ENCODE measurements at places on chromosomes 5 and 9.

DNA sequence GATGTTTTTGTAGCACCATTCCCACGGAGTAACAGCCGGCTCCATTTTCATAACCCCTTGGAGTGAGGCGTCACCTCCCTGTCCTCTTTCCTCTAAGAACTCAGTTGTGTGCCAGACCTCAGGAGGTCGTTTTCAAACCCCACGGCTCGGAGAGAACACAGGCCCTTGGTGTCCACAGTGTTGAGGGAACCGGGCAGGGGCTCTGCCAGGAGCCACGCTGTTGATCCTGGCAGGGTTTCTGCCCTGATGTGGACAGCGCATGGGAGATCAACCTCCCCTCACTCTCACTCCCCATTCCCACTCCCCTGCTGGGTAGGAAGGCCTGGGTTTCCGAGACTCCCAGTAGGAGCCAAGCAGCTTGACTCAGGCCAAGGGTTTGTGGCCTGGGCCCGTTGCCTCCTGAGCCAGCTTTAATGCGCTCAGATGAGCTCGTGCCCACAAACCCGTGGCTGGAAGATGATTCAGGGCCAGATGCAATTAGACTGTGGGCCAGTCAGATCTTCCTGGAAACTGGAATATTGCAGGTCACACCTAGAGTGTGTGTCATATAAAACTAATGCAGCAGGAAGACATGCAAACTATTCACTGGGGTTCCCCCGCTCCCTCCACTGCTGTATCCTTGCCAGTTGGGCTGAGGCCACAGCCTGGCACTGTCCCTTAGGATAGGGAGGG is 133.4 kb downstream of the SLC12A2 start:
- DNase-seq: no peak

DNA sequence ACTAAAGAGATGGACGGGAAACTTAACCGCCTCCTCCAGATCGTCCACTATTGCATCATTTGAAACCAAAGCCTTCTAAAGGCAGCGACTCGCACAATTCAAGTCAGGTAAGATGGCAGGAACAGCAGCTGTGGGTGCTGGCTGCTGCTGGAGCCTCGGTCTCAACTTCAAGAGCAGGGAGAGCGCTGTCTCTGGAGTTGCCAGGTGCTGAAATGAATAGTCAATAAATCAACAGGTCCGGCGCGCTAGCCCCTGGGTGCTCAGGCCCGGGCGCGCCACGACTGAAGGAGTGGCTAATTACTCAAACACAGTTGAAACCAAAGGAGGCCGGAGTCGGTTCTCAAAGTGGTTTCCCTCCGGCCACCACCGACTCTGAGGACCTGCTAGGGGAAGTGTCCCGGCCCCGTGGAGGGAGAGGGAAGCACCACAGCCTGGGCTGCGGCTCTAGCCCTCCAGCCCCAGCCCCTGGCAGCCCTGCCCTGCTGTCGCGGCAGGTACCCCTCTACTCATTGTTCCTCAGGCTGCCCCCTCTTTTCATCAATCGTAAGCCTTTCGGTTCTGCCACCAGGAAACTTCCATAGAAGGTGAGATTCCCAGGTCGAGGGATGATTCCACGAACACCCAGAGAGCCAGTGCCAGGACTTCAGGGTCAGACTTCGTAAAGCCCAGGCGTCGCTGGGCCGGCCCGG is 804 bp downstream of the TTC39B start:
- peak; percentile 37 for DNase-seq

DNA sequence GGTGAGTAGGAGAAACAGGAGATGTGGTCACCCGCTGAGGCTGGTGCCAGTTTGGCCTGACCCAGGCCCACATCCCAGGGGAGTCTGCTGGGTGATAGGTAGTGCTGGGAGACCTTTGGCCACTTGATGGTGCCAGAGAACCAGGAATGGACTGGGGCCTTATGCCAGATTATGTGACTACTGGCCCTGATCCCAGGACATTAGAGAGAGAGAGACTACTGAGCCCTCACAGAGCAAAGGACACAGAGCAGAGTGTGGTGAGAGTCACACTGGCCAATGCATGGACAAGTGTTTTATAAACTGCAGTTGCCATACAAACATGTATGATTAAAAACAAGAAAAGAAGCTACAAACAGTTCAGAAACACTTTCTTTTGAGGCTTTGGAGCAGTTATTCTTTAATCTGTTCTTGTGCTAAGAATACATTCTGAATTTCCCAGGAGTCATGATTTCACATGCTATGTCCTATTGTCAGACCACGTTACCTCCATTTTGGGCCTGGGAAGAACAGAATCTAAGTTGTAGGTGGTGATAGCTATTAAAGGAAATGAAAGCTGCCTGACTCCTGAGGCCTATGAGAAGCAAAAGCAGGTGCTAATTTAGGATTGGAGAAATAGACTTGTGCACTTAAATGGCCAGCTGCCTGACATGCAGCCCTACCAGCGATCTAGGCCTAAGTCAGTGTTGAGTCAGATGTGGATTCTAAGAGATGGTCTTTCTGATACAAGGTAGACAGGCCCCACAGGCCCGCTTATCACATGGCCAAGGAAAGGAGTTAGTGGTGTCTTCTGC is 32.6 kb upstream of the TMOD1 start:
- no peak for DNase-seq

DNA sequence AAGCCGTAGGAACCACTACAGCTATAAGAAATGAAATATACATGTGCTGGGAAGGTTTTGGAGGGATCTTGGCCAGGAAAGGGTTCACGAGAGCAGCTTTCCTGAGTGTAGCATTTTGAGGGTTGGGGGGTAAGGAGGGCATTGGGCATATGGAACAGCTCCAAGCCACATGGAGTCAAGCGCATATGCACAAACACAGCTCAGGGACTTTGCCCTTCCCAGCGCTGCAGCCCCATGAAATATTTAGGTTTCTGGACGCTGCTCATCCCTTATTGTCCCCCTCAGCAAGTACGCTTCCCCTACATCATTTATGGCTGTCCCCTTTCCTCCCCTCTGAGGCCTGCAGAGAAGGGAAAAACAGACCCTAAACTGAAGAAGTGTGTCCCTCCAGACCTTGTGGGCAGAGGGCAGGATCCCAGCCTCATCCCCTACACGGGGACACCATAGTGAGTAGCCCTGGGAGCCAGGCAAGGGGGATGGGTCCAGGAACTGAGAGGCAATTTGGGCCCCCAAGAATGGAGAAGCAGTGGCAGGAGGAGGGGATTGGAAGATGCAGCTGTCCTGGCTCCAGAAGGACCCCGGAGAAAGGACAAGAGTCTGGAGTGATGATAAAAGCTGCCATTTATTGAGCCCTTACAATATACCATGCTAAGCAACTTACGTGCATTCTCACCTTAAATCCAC is 33.7 kb downstream of the PCDH1 start:
- no peak for DNase-seq

- no peak for DNase-seq
Measured at GRCh38 chr5:143315929-143316328, 87.6 kb downstream of the NR3C1 start.

DNA sequence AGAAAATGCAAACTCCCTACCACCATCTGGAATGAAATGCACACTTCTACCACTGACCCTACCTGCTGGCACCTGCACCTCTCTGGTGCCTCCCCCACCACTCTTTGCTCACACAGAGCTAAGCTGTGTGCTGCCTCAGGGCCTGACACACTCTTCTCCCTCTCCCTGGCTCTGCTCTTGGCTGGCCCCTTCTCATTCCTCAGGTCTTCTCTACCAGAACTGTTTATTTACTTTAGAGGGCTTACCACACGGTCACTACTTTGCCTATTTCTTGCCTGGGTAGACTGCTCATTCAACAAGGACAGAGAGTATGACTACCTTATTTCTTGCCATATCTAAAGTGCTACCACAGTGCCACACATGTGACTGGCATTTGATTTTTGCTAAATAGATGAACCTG is 3.3 kb downstream of the REEP5 start:
- DNase-seq: no peak

Data from NCI-H1436 treated with DMSO at 0.1 percent for 48 hours (cell line).